NCI-H2227 treated with DMSO at 0.1 percent for 48 hours (cell line): ENCODE measurements at places on chromosomes 3 and 15.

DNA sequence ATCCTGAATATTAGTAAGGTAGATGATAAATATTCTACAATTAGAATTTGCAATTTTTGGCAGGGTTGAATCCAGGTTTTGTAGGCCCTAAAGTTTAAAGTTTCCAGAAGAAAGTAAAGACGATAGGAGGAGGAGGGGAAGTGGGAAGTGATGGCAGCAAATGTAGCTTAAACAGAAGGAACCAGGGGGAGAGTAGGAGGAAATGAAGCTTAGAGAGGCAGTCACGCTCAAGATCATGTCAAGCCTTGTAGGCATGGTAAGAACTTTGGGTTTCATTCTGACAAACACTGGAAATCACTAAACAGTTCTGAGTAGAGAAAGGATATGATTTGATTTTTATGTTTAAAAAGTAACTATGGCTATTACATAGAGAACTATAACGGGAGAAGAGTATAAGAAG, 63.9 kb downstream of the NR2E3 start:
- DNase-seq: no peak

DNA sequence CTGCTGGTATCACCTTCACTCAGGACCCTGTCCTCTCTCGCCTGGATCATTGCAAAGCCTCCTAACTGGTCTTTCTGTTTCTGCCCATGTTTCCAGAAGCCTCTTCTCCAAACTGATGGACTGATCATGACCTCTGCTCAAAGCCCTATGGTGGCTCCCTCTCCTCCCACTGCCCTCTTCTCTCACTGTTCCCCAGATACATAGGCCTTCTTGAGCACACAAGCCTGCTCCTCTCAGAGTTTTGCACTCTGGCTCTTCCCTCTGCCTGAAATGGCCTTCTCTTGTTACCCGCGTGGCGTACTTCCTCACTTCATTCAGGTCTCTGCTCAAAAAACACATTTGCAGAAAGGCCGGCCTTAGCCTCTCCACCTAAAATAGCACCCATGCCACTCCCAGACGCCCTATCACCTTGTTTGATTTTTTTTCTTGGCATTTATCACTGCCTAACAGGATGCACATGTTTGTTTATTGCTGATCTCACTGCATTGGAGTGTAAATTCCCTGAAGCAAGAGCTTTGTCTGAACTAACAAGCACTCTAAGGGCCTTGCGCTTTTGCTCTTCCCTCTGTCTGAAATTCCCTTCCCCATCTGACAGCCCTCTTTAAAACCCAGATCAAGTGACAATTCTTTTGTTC, 1.4 kb upstream of the ETFA start:
- DNase-seq: no peak

- no peak for DNase-seq
Observed at GRCh38 chr3:189272500-189273119, 100.8 kb downstream of the TPRG1 start.

DNA sequence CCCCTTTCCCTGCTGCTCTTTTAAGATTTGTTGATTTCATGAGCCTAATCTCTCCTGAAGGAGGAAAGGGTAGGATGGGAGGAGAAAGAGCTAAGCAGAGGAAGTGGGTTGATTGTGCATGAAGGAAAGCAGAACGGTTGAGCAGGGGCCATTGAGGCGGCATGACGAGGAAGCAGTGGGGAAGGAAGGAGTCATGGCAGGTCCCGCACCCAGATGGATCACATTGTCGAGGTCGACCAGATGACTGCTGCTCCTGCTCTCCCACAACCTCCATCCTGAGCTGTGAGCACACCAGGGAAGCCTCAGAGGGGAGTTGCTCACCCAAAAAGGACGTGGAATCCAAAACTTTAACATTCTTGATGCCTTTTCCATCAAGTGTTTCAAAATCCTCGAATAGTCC, 42.8 kb downstream of the ABTB1 start:
- DNase-seq: no peak

- DNase-seq: no peak
Observed at GRCh38 chr3:182375916-182376315, 417.4 kb upstream of the ATP11B start.

DNA sequence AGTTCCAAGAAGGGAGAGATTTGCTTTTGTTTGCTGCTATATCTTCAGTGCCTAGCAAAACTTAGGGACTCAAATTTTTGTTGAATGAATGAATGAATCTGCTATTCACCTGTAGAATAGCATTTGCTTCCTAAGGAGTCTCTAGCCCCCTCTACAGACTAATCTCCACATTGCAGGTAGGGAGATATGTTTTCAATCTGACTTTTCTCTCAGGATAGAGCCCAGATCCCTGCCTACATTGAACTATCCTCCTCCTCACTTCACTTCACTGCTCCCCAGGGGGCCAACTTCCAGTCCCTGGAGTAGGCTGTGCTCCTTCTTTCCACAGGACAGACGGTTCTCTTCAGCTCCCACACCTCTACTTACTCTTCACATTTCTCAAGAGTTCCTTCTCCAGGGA, 81.9 kb upstream of the PTX3 start:
- no peak for DNase-seq
